Right renal cortex interstitium (tissue), 3 donors: ENCODE measurements at places on chromosomes 5 and 9.

GRCh38 chr9:115118879-115119218, 892 bp upstream of the TNC start:
- DNase-seq, result peak; percentile 48

- DNase-seq, result no peak
Measured at GRCh38 chr9:133943781-133944745, 48.1 kb downstream of the VAV2 start.

DNA sequence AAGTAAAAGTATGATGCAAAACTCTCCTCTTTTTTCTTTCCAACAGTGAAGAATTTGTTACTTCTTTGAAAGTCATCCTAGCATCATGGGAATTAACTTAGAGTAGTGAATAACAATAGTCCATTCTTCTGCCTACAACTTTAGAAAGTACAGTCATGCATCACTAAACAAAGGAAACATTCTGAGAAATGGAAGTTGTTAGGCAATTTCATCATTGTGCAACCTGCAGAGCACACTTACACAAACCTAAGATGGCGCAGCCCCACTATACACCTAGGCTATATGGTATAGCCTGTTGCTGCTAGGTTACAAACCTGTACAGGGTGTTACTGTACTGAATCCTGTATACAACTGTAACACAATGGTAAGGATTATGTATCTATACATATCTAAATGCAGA, 1209.3 kb upstream of the C9orf72 start:
- DNase-seq, result no peak

DNA sequence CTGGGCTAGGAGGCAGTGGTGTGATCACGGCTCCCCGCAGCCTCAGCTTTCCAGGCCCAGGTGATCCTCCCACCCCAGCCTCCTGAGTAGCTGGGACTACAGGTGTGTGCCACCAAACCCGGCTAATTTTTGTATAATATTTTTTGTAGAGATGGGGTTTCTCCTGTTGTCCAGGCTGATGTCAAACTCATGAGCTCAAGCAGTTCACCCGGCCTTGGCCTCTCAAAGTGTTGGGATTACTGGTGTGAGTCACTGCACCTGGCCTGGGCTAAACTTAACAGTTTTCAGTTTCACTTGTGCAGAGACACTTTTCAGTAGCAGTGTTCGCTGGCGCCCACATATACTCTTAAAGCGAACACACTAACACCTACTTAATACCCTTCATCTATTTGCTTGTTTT, 205.6 kb upstream of the ZNF608 start:
- DNase-seq, result no peak

DNA sequence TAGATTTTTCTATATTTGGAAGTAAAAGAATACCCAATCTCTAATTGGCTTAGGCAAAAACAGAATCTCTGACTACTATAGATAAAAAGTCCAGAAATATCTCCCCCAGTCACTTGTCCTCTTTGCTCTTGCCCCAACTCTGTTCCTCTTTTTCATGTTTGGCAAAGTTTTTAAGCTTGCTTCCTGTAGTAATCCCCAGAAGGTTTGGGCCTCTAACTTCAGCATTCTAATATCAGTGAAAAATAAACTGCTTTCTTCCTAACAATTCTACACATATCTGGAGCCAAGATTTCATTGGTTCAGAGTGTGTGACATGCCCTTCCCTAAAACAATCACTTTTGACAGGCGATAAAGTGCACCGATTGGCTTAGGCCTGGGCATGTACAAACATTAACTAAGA, 1680.3 kb downstream of the MAT2B start:
- no peak for DNase-seq

- no peak for DNase-seq
Measured at GRCh38 chr9:74281674-74282073, 215.5 kb upstream of the RORB start.

DNA sequence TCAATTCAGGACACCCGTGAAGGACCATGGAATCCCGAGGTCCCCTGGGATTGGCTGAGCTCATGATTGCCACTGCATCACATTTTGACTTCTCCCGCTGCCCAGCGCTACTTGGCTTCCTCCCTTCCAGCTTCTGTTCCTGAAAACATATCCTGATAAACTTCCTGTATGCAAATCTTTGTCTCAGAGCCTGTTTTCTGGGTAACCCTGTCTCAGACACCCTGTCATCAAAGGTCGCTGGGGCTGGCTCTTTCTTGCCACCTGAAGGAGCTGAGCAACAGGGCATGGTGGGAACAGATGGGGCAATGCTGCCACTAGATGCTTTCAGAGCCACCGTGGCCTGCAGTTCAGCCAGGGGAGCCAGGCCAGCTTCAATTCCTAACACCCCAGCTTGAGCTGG, 154.3 kb upstream of the TBC1D2 start:
- DNase-seq, result no peak

- DNase-seq, result no peak
Measured at GRCh38 chr5:154524181-154524580, 46.2 kb upstream of the HAND1 start.

- no peak for DNase-seq
Measured at GRCh38 chr5:65809817-65810531, 88.0 kb downstream of the NLN start.

DNA sequence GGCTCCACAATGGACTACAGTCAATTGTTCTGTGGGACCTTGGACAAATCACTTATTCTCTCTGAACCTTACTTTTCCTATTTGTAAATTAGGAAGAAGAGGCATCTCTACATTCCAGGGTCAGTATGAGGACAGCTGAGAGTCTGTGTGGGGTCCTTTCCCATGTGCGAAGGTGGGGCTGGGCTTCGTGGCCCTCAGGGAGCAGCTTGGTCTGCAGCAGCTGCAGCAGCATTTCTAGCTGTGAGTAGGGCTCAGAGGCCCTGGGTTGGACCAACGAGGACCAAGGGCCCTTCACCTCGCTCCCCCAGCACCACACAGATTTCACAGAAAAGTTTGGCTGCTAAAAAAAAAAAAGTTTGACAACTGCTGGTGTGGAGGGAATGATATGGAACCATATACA, 9.4 kb upstream of the DDX41 start:
- DNase-seq, result no peak

DNA sequence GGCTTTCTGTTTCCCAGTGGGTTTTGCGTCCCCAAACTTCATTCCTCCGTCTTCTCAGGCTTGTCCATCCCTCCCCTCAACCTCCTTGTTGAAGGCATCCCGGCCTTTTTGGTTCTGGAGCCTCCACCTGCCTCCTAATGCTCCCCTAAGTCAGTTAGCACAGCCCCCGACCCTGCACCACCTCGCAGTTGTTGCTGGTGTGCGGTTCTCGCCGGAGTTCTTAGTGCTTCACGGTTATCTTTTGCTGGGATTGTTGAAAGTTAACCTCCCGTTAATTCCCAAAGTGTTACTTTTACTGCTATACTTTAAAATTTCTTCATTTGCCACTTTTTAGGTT, 447 bp downstream of the UBLCP1 start:
- DNase-seq, result no peak
